HFF-Myc (cell line): ENCODE measurements at places on chromosomes 13 and 19.

- DNase-seq: no peak
Observed at GRCh38 chr13:44396701-44397580, 23.3 kb downstream of the SERP2 start.

DNA sequence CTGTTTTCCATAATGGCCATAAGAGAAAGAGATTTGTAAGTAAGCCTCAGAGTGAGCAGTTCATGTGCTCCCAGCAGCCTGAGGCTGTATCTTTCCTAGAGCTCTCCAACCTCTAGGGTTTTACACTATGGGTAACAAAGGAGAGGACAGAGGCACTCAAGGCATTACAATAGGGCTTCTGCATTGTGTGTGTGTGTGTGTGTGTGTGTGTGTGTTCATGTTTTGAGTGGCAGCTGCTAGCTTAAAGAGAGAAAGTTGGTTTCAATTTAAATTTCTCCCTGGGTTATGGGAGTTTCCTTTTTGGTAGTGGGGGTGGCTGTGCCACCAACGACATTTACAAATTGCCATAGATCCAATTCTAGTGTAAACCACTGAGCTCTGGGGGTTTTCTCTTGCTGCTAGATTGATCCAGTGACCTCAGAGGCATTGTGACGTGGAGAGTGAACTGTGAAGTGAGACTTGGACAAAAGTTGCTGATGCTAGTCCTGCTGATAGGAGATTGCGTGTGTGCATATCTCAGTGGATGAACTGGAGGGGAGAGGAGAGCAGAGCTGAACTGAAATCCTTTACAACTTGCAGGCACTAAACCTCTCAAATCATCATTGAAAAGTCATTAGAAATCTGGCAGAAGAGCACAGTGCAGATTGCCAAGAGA lies 67.2 kb upstream of the OLFM4 start:
- no peak for DNase-seq

DNA sequence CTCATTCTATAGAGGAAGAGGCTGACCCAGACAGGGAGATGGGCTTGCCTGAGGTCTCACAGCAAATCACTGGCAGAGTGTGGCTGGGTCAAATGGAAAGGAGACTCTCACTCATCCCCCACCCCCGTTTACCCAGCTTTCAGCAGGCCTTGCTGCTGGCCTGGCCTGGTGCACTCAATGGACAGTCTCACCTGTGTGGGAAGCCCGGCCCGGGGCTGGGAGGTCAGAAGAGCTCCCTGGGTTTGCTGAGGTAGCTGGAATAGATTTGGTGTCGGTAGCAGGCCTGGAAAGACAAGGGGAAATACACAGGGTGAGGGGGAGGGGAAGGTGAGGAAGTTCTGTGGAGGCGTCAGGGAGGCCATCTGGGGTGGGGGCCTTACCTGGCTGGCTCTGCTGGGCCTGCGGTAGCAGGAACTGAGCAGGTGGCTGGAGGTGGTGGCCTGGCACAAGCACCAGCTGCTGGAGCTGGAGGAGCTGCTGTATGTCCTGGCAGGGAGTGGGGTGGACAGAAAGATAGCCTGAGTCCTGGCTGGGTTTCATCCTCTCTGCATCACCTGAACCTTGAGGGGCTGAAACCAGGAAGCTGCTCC lies 23.5 kb downstream of the ZNF574 start:
- DNase-seq: no peak

GRCh38 chr13:111431206-111431605 lies 110.8 kb downstream of the TEX29 start:
- DNase-seq: no peak

DNA sequence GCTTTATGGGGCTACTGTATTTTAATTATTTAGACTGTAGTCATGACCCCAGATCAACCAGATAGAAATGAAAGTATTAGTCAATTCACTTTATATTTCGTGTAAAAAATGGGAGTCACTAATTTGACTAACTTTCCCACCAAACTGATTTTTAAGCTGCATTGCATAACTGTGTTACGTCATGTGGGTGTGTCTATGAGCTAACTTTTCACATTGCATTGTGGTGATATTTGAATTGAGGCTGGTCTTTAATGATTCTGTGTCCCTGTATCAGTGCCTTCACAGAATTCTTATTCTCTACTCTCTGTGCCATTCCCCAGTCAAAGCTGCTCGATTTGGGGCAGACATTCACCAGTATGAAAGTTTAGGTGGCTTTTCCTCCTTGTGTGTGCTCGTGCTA lies 172.7 kb upstream of the MAB21L1 start:
- no peak for DNase-seq
